ENCODE measurements at places on chromosomes 1 and 21.

- no peak for DNase-seq
These were observed 77.4 kb upstream of the KRTAP11-1 start for GRCh38 chr21:30958741-30959140.

GRCh38 chr1:209756615-209757445 lies 977 bp downstream of the TRAF3IP3 start:
- DNase-seq: no peak

GRCh38 chr1:212680680-212681389 lies 18.8 kb downstream of the BATF3 start:
- DNase-seq: no peak

- no peak for DNase-seq
These were observed 7.8 kb upstream of the CHI3L2 start for GRCh38 chr1:111219557-111220286.

DNA sequence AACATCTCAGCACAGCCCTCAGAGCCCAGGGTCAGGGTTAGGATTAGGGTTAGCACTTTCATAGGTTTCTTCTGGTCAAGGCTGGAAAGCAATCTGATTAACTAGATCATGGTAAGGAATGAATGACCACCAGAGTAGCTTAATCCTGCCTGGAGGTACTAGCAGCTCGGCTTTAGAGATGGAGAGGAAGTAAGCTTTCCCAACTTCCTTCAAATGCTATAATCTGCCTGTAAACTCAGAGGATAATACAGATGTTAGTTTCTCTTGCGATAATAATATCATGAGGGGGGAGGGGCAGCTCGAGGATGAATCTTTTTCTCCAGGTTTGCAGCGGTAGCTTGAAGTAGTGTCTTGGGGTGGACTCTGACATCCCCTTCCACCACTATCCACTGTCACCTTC lies 194.9 kb downstream of the HIVEP3 start:
- DNase-seq: no peak

GRCh38 chr1:39154553-39155421 lies 49.7 kb upstream of the MACF1 start:
- DNase-seq: no peak

DNA sequence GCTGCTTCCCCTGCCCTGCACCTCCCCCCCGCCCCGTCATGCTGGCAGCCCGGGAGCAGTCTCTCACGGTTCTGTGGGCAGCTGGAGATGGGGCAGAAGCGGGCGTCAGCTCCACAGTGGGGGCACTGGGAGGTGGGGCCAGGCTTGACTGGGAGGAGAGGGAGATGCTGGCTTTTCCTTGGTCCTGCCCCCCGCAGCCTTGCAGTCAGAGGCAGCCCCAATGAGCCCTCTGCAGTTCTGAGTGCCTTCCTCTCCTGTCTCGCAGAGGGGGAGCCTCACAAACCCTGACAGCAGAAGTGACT lies 21.7 kb downstream of the ARHGEF10L start:
- no peak for DNase-seq

DNA sequence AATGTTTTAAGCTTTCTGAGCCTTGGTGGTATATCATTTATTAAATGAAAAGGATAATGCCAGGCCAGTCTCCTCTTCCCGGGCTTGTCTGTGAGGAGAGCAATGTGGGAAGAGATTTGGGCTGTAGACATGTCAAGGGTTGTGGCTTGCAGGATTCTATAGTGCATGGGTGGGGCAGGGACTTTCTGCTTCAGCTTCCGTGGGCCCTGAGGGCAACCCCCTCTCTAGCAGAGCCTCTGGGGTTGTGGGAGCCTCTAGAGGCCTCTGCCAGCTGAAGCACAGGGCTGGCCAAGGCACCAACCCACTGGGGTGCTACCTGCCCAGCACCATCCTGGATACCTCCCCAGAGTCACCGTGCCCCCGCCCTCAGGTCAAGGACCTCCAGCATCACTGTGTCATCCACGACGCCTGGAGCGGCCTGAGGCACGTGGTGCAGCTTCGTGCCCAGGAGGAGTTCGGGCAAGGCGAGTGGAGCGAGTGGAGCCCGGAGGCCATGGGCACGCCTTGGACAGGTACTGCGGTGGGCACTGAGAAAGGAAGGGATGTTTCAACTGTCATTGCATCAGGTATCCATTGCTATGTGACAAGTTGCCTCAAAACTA lies 30.6 kb downstream of the IL6R start:
- no peak for DNase-seq

DNA sequence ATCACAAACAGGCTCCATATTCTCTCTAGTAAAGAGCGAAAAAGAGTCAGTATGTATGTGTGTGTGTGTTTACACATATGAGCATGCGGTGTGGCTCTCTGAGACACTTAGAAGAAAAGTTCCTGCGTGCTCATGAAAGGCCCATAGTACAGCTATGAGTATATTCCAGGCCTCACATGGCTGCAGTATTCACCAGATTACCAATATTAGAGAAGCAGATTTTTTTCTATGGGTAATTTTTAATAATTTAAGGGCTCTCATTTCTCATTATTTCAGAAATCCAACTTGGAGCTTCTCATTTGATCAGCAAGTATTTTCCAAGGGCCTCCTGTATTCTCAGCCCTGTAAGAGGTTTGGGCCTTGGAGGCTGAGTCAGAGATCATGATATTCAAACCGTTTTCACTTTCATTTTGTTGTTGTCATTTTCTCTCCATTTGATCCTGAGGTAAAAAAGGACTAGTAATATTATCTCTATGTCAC lies 232.9 kb upstream of the SGIP1 start:
- no peak for DNase-seq

DNA sequence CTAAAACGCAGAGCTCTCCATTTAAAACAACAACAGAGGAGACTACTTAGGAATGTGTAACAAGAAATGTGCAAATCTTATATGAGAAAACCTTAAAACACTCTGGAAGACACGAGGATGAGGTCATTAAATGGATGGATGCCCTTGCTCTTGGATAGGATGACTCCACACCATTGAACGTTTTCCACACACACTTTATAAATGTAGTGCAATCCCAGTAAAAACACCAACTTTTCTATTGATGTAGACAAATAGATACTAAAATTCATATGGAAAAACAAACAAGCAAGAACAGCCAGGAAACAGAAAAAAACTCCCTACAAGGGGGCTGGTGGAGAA lies 18.4 kb upstream of the COL6A1 start:
- DNase-seq: no peak

GRCh38 chr1:232744847-232745246 lies 60.4 kb upstream of the MAP10 start:
- DNase-seq: no peak

- peak; percentile 10 for DNase-seq
These were observed 13.4 kb downstream of the KCNE1 start for GRCh38 chr21:34498623-34499022.

DNA sequence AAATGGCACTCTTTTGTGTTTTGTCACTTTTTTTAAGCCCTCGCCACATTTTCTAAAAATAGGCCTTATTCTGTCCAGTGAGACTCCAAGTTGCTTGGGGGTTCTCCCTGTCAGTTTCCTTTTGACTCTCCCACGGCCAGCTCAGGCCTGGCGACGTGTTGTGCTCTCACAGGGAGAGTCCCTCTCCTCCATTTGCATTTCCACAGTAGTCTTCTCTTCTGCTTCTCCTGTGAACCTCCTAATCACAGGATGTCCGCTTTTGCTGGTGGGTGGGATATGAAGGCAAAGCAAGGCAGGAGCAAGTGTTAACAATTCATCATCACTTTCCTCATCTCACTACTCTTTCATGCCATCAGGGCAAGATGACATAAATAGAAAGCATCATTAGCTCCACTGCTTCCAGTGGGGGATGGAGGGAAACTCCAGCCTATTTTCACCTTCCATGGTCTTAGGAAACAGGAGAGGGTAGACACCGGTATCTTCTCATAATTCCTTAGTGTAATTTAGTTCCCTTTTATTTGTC lies 99.8 kb downstream of the INTS7 start:
- DNase-seq: no peak

DNA sequence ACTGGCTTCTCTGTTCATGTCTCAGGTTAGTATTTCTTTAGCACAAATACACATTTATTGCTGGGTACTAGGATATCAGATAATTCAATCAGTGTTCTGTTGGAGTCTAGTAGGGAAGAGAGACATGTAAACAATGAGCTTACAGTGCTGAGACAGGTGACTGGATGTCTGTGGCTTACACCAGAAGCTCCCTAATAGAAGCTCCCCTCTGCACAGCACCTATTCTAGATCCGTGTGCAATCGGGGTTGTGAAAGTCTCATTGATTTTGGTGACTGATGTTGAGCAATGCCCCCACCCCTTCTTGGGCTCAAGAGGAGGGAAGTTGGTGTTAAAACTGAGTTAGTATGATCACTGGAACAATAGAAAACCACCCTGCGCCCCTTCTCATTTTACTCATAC lies 279.2 kb downstream of the RPS6KC1 start:
- DNase-seq: no peak

GRCh38 chr21:33026443-33026858 lies 716 bp downstream of the OLIG2 start:
- no peak for DNase-seq

DNA sequence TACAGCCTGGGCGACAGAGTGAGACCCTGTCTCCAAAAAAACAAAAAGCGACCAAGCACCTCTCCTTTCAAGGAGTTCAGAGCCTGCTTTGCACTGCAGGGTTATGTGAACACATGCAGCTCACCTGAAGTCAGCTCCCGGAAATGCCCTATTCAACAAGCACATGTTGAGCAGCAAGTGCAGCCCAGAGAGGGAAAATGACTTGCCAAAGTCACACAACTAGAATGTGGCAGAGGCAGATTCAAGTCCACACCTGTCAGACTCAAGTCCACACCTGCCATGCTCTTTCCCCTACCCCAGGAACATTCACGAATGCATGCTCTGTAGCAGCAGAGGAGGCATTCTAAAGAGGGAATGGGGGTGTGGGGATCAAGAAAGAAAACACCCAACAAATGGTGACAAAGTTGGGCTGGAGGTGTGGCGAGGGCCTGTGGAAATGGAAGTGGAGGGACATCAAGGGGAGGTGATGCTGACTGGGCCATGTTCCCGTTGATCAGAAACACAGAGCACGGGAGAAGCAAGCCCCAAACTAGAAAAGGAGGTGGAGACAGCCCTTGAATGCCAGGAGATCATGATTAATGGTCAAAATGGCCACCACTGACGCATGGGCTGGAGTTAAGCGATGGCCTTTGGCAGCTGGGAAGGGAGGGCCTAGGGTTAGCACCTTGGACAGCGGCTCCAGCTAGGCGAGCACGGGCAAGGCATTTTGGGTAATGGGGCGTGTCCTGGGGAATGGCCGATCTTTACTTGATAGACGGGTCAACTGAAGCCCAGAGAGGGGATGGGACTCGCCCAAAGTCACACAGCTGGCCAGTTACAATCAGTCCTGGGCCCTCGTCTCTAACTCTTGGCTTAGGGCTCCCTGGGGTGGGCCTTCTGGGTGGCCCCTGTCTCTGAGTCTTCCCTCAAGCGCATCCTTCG lies 21.5 kb downstream of the RAP1GAP start:
- DNase-seq: no peak

DNA sequence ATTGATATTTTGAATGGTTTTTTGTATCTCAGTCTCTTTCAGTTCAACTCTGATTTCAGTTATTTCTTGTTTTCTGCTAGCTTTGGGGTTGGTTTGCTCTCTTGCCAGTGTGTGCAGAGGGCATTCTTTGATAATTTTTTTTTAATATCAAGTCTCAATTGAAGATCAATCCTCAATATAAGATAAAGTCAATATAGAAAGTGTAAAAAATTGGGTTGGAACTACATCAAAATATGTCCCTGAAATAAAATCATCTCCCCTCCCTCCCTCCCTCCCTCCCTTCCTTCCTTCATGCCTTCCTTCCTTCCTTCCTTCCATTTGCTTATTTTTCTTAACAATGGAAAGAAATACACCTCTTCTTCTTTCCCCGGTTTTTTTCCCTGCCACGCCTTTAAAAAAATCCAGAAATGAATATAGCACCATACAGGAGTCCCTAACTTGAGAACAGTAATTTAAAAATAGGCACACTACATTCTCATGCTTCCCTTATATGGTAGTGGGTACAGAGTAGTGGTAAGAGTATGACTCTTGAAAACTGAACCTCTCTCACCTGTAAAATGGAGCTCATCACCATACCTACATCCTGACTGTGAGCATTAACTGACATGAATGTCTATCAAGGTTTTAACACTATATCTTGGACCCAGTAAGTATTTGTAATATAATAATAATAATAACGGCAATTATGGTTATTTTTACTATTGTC lies 221.9 kb downstream of the GIPC2 start:
- no peak for DNase-seq

DNA sequence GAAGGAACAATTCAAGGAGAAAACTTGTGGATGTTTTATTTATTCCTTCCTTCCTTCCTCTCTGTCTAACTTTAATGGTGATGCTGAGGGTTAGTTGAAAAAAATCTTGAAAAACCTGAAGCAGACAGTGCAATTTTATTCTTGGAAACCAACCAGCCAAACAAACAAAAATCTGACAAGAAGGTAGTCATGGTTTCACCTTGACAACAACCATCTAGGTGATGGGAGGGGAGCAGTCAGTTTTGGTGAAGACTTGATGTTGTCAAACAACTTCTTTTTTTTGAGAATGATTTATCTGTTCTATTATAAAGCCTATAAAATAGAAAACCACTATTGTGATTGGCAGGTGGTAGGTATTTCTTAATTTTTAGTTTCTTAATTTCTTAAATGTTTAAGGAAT lies 92.4 kb upstream of the GPR88 start:
- DNase-seq: no peak

DNA sequence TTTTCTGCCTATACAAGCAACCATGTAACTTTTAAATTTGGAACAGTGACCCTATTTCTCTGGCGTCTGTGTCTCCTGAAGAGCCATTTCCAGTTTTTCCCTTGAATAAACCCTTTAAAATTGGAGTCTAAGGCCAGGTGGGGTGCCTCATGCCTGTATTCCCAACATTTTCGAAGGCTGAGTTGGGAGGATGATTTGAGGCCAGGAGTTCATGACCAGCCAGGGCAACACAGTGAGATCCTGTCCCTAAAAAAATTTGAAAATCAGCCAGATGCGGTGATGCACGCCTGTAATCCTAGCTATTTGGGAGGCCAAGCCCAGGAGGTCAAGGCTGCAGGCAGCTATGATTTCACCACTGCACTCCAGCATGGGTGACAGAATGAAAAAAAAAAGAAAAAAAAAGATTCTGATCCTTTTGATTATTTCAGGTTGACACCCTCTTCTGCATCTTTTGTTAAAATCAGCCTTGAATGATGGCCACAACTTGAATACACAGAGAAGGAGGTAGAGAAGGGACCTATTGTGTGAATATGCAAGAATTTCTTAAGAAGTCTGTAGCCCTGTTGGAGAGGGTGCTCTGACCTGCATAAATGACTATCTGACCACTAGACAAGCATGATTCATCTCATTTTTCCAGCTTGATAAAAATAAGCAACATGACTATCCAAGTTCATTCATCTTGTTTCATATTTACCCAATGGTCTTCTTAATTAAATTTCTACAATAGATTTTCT lies 40.2 kb upstream of the PARP1 start:
- no peak for DNase-seq

GRCh38 chr1:118101515-118101844 lies 83.5 kb downstream of the SPAG17 start:
- DNase-seq: no peak

DNA sequence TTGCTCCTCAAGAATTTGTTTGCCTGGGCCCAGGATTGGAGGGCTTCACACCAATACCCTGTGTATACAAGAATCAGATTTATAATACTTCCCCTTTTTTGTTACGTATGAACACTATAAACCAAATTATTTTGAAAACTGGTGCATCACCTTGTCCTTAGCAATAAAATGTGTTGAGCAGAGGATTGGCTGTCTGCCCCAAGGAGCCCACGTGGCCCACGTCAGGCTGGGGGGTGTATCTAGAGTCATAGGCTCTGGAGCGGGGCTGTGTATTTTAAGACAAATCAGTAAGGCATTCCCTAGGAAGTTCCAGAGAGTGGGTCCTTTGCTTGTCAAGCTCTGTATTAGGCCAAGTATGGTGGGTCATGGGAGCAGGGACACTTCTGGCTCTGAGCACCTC lies 2.0 kb upstream of the ST3GAL3 start:
- no peak for DNase-seq

Measured in NCI-H446 (cell line).